Stromal cell of bone marrow (primary cell): ENCODE measurements at places on chromosomes 5 and 9.

DNA sequence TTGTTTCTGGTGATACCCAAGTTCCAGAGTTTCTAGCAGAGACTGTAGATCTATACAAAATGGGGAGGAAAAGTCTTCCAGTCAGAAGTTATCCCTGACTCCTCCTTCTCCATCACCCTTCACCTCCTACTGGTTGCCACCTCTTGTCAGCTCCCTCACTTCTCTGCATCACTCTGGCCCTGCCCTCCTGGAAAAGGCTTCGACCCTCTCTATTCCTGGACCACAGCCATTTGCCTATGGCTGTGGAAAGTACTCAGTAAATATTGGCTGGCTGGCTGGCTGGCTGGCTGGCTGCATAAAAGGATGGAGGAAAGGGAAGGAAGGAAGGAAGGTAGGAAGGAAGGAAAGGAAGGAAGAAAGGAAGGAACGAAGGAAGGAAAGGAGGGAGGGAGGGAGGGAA, 32.7 kb upstream of the ABCA1 start:
- DNase-seq: no peak

GRCh38 chr9:36637491-36638270, 65.0 kb downstream of the MELK start:
- DNase-seq: no peak

DNA sequence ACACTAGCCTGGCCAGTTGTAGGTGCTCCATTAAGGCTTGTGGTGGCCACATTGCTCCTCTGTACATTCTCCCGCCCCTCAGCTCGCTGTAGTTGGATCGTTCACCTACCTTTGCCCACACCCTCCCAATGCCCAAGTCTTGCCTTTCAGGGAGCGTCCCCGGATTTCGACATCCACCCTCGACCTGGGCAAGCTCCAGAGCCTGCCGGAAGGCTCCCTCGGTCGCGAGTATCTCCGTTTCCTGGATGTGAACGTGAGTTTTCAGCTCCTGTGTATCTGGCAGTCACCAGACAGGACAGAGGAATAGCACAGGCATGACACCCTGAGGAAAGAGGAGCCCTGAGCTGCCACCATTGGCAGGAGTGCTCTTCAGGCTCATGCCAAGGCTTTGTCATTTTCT, 3.0 kb downstream of the COQ4 start:
- DNase-seq: no peak

- no peak for DNase-seq
Observed at GRCh38 chr9:84807870-84808390, 138.4 kb downstream of the NTRK2 start.

DNA sequence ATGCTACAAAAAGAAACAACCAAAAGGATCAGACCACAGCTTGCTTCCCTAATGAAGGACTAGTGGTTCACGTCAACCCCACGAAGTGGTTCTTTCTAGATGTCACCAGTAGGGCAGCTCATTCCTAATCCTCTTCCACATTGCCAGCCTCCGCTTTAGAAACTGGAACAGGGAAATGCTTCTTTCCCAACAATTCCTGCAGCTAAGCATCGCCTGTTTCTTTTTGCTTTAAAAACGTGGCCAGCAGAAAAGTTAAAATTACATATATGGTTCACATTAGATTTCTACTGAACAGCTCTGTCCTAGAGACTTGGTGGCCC, 100.2 kb downstream of the MTX3 start:
- DNase-seq: no peak

- DNase-seq: no peak
Observed at GRCh38 chr5:172002840-172003512, 3.5 kb downstream of the FBXW11 start.
